HT1080 (cell line): ENCODE measurements at places on chromosomes 4 and X. TPM values are rescaled to one million over a fixed set of nuclear protein-coding genes. Genes with fewer than 3 reads are reported as not detected.

- peak; percentile 20 for DNase-seq
Measured at GRCh38 chrX:66163849-66164411, at the start of gene HEPH. Gene HEPH (plus strand): TSS chrX:66164247. CDS start chrX:66170571, 6,324 bp downstream.

DNA sequence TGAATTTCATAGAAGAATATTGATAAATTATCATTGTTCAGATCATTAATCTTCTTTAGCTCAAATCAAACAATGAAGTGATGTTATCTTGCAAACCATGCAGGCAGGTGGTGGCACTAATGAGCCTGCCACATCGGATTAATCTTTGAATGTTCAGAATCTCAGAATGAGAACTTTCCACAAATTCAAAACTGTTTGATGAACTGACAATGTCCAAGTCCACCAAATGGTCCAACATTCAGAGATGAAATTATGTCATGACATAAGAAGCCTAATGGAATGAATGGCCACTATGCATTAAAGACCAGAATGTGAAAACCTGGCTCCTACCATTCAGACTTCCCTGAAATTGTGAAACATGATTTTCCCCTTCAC, 67.5 kb downstream of the SORBS2 start:
- DNase-seq = no peak

DNA sequence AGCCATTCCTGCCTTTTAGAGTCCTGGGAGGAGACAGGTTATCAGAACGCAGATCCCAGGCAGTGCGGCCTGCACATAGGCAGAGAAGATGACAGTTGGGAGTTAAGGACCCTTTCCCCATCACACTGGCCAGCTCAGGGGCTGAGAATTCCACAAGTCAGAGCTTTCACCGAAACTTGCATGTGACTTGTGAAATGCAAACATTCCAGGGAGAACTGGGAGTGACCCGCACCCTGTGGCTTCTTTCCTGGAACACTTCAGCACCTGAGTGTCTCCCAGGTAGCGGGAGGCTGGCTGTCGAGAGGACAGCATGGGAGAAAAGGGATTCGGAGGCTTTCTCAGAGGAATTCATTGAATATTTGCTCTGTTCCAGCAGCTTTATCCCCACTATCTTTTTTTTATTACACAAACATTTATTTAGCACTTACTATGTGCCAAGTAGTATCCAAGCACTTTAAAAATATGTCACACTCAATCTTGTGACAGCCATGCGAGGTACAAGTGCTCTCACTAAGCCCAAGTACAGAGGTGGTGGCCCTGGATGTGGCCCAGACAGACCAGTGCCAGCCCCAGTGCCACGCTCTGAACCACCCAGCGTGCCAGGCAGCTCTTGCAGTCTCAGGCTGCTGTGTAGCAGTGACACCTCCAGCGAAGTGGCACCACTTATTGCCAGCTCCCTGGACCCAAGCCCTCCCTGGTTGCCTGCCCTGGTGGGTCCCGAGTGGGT, 100.5 kb downstream of the PHKA2 start:
- DNase-seq = no peak

GRCh38 chr4:32032136-32032672, 1312.0 kb downstream of the PCDH7 start:
- no peak for DNase-seq

DNA sequence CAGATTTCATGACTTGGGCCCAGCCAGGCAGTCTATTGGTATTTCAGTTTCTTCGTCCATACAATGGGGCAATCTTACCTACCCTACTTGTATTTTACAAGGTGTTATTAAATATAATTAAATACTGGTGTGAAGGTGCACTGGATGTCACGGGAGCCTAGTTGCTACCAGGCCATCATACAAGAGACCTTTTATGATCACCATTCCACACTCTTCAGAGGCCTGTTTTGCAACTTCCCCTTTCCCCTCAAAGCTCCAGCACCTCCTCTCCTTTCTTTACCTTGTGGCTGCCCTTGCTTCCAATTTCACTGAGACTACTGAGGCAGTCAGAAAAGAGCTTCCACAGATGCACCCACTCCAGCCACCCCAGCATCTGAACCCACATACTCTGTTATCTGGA, 93.8 kb upstream of the HELT start:
- DNase-seq = no peak

DNA sequence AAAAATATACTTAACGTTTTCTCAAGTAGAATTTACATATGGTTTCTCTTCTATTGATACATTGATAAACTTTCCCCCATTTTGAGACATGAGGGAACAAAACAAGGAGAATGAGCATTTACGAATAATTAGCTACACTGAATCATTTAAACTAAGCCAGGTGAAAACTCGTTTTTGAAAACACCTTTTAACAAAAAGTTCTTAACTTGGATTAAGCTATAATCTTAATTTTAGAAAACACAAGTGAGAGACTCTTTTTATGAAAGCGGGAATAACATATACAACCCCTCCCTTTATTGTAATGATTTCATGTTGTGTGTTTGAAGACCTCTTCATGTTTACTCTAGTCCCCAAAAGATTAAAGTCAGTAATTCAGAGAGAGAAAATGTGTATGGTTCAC, 20.1 kb downstream of the PDLIM3 start:
- DNase-seq = no peak

Gene IL21
- total RNA-seq = not detected in 2 replicates

Gene DUX4
- total RNA-seq = not detected in 2 replicates
